ENCODE measurements at places on chromosomes 7 and 10.
A peak's percentile ranks its signal among the peaks of the same experiment; 100 is the strongest.

DNA sequence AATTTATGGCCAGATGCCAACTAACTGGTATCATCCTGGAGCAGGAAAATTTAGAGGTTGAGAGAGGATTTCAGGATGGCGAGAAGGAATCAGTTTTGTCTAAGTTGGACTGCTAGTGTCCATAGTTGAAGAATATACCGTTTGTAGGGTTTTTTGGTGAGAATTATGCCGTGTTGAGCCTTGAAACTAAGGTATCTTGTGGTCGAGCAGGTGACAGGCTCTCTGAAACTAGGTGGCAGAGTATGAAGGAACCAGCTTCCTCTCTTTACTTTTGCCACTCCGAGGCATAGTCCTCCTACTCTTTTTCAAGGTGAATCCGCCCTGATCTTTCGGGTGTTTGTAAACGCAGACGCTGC lies 9.7 kb downstream of the MDFIC start:
- peak; percentile 47 for DNase-seq

DNA sequence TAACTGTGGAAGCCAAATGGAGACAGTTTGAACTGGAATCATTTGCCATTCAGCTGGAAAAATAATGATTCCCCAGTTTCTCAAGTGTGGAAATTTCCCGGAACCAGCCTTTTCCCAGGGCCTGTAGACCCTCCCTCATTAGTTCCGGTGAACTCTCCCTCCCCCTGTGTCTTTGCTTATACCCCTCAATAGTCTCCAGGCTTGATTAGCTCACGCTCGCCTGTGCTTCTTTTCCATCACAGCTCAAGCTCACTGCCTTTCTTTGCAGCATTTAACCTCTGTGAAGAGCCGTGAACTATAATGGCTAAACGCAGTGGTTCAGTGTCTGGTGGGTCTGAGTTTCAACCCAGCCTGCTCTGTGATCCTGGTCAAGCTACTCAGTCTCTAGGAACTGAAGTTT lies 690.8 kb downstream of the INHBA start:
- no peak for DNase-seq

GRCh38 chr7:150955519-150956394 lies 22.4 kb downstream of the KCNH2 start:
- DNase-seq: no peak

- no peak for DNase-seq
These were observed 47.1 kb downstream of the CALML3 start for GRCh38 chr10:5571826-5572225.

GRCh38 chr10:104113376-104113956 lies 8.5 kb upstream of the SFR1 start:
- no peak for DNase-seq

GRCh38 chr10:33760056-33760943 lies 425.8 kb upstream of the NRP1 start:
- DNase-seq: no peak

- no peak for DNase-seq
These were observed 434.3 kb upstream of the C7orf33 start for GRCh38 chr7:148156233-148156632.

DNA sequence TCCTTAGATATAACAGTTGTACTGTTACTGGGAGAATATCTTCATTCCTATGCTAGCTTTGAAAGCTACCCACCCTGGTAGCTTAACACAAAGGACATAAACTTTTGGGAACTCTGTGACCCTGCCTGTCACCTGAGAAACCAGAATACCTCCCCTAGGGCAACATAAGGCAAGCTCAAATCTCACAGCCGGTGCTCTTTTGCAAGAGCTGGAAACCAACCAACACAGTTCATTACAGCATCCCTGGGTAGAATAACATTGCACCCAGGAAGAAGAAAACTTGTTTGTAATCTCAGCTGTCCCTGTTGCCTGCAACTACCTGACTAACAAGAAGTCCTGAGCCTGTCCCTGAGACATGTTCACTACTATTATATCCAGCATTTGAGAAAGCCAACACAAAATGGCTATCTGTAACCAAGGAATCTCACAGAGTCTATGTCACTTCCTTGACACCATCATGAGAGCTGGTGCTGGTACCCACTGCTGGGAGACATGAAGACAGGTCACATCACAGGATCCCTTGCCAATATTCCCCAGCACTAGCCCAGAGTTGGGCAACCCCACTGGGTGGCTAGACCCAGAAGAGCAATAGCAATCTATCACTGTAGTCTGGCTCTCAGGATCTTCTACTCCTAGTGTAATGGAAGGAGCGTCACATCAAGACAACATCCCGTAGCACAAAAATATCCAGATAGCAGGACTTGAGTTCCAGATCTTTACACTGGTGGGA lies 31.3 kb downstream of the AKR1C3 start:
- DNase-seq: no peak

- DNase-seq: no peak
These were observed 6.9 kb upstream of the ATP6V0E2 start for GRCh38 chr7:149866779-149867447.

DNA sequence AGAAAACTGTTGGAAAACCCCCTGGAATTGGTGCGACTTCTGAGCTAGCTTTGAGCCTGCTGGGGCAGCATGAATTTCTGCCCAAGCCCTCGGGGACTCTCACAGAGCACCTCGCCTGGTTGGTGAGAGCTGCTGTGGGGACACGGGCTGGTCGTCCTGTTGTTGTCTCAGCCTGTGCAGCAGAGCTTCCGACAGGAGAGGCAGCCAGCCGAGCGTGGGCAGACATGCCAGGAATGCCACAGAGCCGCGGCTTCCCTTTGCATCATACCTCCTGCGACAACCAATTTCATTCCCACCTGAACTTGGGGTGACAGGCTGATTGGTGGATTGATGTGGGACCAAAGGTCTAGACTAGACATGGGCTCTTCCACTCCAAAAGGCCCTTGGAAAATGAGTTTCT lies 60.2 kb upstream of the NRBF2 start:
- no peak for DNase-seq

DNA sequence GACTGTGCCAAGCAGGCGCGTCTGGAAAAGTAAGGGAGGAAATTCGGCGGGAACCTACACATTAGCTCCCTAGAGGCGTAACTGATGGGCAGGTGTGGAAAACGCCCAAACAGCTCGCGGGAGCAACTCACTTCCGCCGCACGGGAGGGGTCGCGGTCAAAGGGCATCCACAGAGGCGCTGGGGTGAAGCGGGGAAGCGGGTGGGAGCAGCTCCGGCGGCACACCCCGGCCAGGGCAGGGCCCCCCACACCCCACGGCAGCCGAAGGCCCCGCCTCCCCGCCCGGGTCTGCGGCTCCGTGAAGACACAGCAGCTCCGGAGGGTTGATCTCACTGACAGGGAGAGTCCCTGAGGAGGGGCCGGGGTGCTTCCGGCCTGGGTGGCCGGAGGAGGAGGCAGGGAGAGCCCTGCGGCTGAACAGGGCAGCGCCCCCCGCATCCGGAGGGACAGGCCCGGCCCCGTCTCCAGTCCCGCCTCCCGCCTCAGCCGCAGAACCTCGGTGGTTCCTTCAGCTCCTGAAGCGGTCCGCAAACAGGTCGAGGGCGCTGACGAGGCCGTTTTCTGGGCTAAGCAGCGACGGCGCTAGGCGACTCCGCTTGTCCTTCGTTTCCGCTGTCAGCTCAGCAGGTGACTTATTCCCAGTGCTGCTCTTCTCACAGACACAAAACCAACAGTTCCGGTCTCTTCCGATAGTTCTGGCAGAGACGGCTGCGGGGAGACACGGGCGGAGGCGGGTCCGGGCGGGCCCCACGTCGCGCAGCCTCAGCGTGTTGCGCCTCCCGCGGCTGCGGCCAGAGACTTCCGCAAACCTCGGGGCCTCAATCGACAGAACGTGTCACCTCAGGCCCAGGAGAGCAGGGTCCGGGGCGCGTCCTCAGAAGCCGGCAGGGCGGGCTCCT lies 276.1 kb downstream of the DNAJB6 start:
- peak; percentile 50 for DNase-seq

GRCh38 chr7:66076462-66077329 lies 1.1 kb downstream of the ASL start:
- DNase-seq: no peak

DNA sequence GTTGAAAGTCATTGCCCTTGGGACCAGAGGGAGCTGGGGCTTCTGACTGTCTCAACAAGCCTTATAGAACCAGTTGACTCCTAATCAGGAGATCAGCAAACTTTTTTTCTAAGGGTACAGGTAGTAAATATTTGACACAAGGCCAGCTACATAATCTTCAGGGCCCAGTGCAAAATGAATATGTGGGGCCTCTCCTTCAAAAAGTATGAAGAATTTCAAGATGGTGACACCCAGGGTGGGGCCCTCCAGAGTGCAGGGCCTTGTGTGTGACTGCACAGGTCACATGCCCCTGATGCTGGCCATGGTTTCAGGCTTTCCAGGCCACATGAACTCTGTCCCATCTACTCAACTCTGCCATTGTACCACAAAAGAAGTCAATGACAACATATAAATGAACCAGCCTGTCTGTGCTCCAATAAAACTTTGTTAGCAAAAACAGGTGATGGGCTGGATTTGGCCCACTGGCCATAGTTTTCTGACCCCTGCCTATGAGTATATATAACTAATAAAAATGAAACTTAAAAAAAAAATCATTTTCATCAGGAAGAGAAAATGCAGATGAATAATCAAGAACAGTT lies 6.1 kb downstream of the MMRN2 start:
- DNase-seq: no peak

DNA sequence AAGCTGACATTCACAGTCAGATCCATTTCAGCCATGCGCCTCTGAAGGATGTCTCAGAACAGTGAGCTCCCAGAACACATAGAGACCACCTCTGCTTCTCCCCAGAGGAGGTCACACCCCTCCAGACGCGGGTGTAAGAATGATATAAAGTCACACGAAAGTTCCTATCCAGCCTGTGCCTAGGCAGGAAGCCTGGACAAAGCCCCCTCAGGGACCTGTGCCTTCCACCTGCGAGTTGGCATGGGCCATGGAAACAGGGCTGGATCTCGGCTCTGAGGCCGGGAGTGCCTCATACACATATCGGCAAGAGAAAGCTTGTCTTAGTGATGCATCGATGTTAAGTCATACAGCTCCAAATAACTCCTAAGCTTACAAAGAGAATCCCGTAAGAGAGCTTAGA lies 5.0 kb downstream of the VIPR2 start:
- no peak for DNase-seq

DNA sequence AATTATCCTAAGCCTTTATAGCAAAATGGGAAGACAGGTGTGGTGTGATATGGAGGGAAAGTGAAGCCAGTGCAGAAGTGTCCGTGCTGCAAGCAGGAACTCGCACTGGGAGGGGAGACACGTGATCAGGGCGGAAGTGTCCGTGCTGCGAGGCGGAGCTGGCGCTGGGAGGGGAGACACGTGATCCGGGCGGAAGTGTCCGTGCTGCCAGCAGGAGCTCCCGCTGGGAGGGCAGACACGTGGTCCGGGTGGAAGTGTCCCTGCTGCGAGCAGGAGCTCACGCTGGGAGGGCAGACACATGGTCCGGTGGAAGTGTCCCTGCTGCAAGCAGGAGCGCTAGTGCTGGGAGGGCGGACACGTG lies 40.5 kb upstream of the PRKAR1B start:
- peak; percentile 18 for DNase-seq

- no peak for DNase-seq
These were observed 46.3 kb downstream of the HK1 start for GRCh38 chr10:69324583-69324982.

GRCh38 chr10:72069751-72070526 lies 18.4 kb downstream of the SPOCK2 start:
- no peak for DNase-seq

DNA sequence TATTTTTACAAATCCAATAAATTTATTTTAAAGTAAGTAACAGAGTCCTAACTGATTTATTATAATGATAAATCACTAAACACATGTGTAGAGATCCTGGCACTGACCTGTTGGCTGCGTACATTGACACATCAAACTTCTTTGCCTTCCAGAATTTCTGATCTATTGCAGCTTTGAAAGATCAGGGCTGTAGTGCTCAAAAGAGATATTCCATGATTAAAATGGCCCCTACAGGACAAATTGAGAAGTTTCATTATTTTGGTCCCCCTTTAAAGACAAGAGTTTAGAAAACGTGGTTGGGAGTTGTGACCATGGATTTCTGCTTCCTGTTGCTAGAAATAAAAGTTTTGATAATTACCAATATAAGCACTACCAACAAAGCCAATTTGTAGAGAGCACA lies 87.7 kb upstream of the PDK4 start:
- no peak for DNase-seq

- DNase-seq: no peak
These were observed 65.8 kb downstream of the INHBA start for GRCh38 chr7:41637049-41637448.

DNA sequence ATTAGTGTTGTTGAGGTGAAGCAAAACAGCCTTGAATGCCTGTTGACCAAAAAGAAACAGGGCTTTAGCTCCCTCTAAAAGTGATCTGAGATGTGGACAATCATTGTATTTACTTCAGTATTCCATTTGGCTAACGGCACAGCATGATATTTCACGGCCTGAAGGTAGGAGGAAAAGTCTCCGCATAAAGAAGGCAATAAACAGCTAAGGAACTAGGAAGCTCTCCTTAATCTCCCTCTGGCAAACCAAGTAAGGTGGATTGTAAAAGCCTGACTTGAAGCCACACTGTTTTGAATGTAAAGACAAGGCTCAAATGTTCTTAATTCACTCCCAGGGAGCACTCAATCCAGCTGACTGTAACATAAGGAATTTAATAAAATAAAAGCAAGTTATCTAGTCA lies 160.0 kb upstream of the ZNF804B start:
- no peak for DNase-seq

DNA sequence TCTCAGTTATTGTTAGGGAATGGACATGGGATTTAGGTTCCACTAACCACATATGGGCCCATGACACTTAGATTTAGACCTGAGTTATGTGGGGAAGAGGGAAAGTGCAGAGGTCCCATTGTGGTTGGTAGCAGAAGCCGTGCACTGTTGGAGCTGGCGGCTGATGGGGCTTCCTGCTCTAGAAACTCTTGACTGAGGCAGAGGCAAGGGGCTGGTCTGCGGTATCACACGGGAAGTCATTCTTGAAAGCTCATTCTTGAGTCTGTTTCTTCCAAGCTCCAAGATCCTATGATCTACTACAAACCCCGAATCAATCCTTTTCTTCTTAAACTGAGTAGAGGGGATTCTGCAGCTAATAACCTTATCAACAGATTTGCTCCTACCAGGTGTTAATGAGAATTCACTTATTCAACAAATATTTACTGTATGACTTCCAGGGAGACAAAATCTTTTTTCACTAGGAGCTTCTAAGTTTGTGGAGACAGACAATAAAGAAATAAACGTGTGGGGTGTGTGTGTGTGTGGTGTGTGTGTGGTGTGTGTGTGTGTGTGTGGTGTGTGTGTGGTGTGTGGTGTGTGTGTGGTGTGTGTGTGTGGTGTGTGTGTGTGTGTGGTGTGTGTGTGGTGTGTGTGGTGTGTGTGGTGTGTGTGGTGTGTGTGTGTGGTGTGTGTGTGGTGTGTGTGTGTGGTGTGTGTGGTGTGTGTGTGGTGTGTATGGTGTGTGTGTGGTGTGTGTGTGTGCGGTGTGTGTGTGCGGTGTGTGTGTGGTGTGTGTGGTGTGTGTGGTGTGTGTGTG lies 57.1 kb downstream of the AOC1 start:
- DNase-seq: no peak

GRCh38 chr10:10326116-10326515 lies 691.6 kb upstream of the CELF2 start:
- DNase-seq: no peak

- no peak for DNase-seq
These were observed 2.8 kb upstream of the FLNC start for GRCh38 chr7:128827248-128827958.
